ENCODE measurements at places on chromosomes 12 and 14.

DNA sequence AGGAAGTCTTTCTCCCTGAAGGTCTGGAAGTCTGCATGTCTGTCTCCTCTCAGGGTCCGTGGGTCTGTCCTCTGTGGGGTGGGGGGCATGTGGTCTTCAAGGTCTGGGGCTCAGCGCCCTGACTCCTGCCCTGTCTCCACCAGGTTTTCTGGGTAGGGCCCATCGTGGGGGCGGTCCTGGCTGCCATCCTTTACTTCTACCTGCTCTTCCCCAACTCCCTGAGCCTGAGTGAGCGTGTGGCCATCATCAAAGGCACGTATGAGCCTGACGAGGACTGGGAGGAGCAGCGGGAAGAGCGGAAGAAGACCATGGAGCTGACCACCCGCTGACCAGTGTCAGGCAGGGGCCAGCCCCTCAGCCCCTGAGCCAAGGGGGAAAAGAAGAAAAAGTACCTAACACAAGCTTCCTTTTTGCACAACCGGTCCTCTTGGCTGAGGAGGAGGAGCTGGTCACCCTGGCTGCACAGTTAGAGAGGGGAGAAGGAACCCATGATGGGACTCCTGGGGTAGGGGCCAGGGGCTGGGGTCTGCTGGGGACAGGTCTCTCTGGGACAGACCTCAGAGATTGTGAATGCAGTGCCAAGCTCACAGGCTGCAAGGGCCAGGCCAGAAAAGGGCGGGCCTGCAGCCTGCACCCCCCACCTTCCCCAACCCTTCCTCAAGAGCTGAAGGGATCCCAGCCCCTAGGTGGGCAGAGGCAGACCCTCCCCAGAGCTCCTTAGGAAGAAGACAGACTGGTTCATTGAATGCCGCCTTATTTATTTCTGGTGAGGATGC, 3.4 kb downstream of the AQP5 start:
- DNase-seq, result no peak

GRCh38 chr12:111401167-111401605, 4.5 kb upstream of the SH2B3 start:
- DNase-seq, result no peak

DNA sequence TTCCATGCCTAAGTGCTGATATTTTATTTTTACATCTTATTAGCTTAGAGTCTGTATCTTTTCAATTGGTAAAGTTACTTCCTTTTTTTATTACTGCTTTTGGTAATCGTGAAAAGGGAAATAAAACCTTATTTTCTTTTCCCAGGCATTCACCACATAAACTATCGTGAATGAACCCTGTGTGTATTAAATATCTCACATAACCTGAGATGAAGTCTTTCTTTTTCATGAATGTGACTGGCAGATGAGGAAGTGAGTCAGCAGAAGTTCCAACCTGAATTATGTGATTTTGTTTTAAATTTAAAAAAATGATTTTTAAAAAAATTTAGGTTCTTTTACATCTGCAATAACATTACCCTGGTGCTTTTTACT, 26.0 kb downstream of the MYBPC1 start:
- no peak for DNase-seq

DNA sequence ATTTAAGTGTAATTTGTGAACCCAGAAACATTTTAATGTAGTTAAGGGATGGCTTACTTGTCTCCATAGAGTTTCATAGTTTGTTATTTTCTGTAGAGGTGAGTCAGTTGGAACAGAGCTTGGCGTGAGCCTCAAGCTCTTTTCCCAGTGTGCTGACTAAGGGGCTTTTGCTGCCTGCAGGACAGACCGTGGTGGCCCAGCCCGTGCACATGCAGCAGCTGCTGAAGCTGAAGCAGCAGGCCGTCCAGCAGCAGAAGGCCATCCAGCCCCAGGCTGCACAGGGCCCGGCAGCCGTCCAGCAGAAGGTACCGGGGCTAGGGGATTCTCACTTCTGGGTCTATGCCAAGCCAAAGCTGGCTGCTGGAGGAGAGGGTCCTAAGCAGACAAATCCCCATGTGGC, 76.9 kb downstream of the DDX51 start:
- no peak for DNase-seq

DNA sequence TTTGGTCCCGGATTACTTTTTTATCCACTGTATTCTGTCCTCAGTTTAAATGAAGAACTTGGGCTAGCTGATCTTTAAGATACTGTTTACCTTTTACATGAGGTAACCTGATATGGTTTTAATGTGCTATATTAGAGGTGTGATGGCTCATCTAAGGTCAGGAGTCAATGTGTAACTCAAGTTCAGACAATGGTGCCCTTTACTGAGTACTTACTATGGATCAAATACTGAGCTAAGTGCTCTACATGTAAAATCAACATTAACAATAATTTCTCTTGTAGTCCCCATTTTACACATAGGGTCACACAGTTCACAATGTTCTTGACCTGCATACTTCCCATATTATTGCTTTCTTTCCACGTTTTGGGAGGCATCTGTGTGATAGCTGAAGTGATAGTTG, 79.2 kb downstream of the CEP83 start:
- DNase-seq, result no peak
